Activated CD8-positive, alpha-beta memory T cell treated with anti-CD3 and anti-CD28 coated beads, Interleukin-2, amount 10 ng/mL, durations not matched to agents 7 days and 5 days (primary cell): ENCODE measurements at places on chromosomes 6 and 20. TPM values are rescaled to one million over a fixed set of nuclear protein-coding genes. Genes with fewer than 3 reads are reported as not detected.
A peak's percentile ranks its signal among the peaks of the same experiment; 100 is the strongest.

GRCh38 chr6:138087593-138088325 lies 19.5 kb downstream of the PERP start:
- no peak overlapping the region for H3K27ac ChIP-seq
- H3K4me3 ChIP-seq: no peak overlapping the region
- DNase-seq: no peak
- peaks cover 2% of the 10 kb centered on the region for H3K36me3 ChIP-seq
- no peaks in the 10 kb centered on the region for H3K4me1 ChIP-seq

DNA sequence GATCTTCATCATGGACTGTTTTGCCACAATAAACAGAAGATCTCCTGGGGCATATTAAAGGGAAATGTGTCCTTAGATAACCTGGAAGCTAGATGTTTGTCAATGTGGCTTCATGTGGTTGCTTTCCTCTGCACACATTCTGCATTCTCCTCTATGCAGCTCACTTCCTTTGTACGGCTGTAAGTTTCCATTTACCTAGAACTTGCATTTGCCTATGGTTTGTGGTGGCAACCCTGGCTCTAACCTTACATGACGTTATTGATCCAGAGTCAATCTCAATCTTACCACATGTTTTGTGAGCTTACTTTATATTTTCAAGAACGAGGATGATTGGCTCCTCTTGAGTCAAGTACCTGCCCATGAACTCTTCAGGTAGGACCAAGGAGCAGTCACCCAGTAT lies 863.1 kb downstream of the MAFB start:
- peaks cover 7% of the 10 kb centered on the region for H3K4me1 ChIP-seq
- no peaks in the 10 kb centered on the region for H3K27me3 ChIP-seq
- no peak overlapping the region for H3K27ac ChIP-seq
- no peaks in the 10 kb centered on the region for H3K36me3 ChIP-seq

DNA sequence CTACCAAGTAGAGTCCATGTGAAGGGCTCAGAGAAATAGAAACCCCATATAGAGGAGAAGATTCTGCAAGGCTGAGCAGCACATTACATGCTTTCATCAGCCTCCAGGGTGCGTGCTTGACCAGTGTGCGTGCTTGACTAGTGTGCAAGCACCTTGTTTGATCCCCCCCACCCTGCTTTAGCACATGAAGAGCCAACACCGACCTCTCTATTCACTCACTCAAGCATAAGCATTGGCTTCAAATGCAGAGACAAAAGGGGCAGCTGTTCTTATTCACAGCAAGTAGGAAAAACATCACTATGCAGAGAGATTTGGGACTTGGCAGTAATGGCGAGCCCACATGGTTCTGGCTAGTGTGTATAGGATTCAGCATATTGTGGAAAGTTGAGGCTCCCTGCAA lies 278.7 kb upstream of the RNF217 start:
- H3K4me3 ChIP-seq: no peak overlapping the region
- H3K36me3 ChIP-seq: no peaks in the 10 kb centered on the region
- no peak overlapping the region for H3K27ac ChIP-seq
- H3K4me1 ChIP-seq: no peaks in the 10 kb centered on the region
- H3K27me3 ChIP-seq: no peaks in the 10 kb centered on the region

- no peak overlapping the region for H3K27ac ChIP-seq
- peaks cover 5% of the 10 kb centered on the region for H3K36me3 ChIP-seq
- no peak for DNase-seq
- peaks cover 7% of the 10 kb centered on the region for H3K4me1 ChIP-seq
These were observed 273.6 kb upstream of the SUPT3H start for GRCh38 chr6:45651301-45651700.

GRCh38 chr20:32387252-32387651 lies 29.1 kb downstream of the ASXL1 start:
- peak overlapping the region; percentile 66 for H3K27ac ChIP-seq
- peaks cover 35% of the 10 kb centered on the region for H3K36me3 ChIP-seq
- no peak overlapping the region for H3K4me3 ChIP-seq
- peaks cover 55% of the 10 kb centered on the region for H3K4me1 ChIP-seq
- H3K27me3 ChIP-seq: no peaks in the 10 kb centered on the region

- no peaks in the 10 kb centered on the region for H3K36me3 ChIP-seq
- no peak overlapping the region for H3K27ac ChIP-seq
- H3K4me3 ChIP-seq: no peak overlapping the region
- no peak for DNase-seq
- H3K27me3 ChIP-seq: no peaks in the 10 kb centered on the region
These were observed 171.7 kb upstream of the LAMP5 start for GRCh38 chr20:9342651-9343050.

GRCh38 chr6:143183666-143184065 lies 123.0 kb downstream of the AIG1 start:
- no peaks in the 10 kb centered on the region for H3K4me1 ChIP-seq
- no peaks in the 10 kb centered on the region for H3K27me3 ChIP-seq
- DNase-seq: no peak
- H3K4me3 ChIP-seq: no peak overlapping the region
- peaks cover 6% of the 10 kb centered on the region for H3K36me3 ChIP-seq

- H3K27me3 ChIP-seq: no peaks in the 10 kb centered on the region
- peaks cover 31% of the 10 kb centered on the region for H3K36me3 ChIP-seq
- peaks cover 23% of the 10 kb centered on the region for H3K4me1 ChIP-seq
- no peak overlapping the region for H3K4me3 ChIP-seq
- H3K27ac ChIP-seq: peak overlapping the region; percentile 68
- DNase-seq: no peak
These were observed 62.8 kb downstream of the SNX9 start for GRCh38 chr6:157885876-157886275.

GRCh38 chr20:60591172-60591799 lies 633.1 kb downstream of the CDH26 start:
- H3K27me3 ChIP-seq: no peaks in the 10 kb centered on the region
- H3K36me3 ChIP-seq: no peaks in the 10 kb centered on the region

DNA sequence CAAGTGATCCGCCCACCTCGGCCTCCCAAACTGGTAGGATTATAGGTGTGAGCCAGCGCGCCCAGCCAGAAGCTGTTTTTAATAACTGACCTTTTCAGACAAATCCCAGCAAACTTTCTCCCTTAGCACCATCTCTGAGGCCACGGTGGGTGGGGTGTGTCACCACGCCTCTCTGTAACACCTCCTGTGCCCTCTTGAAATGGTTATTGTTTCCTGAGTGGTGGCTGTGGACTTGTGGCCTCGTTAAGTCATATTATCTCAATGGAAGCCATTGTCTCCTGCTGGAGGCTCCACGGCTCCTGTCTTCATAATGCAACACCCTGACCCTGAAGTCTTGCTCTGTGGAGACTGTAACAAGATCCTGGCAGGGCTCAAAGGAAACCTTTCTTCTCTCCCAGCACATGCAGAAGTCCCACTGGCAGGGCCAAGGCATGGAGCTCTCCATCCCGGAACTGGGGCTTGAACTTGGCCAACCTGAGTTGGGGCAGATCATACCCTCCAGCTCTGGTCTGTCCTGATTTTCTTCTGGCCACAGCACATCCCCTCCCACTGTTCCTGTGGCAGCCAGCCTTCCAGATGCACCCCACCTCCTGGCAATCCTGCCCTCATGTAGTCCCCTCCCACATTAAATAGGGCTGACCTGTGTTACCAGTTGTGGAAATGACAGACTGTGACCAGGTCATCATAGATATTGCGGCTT lies 81.1 kb downstream of the SNX5 start:
- no peak overlapping the region for H3K4me3 ChIP-seq
- H3K27ac ChIP-seq: no peak overlapping the region
- H3K4me1 ChIP-seq: no peaks in the 10 kb centered on the region
- no peak for DNase-seq

DNA sequence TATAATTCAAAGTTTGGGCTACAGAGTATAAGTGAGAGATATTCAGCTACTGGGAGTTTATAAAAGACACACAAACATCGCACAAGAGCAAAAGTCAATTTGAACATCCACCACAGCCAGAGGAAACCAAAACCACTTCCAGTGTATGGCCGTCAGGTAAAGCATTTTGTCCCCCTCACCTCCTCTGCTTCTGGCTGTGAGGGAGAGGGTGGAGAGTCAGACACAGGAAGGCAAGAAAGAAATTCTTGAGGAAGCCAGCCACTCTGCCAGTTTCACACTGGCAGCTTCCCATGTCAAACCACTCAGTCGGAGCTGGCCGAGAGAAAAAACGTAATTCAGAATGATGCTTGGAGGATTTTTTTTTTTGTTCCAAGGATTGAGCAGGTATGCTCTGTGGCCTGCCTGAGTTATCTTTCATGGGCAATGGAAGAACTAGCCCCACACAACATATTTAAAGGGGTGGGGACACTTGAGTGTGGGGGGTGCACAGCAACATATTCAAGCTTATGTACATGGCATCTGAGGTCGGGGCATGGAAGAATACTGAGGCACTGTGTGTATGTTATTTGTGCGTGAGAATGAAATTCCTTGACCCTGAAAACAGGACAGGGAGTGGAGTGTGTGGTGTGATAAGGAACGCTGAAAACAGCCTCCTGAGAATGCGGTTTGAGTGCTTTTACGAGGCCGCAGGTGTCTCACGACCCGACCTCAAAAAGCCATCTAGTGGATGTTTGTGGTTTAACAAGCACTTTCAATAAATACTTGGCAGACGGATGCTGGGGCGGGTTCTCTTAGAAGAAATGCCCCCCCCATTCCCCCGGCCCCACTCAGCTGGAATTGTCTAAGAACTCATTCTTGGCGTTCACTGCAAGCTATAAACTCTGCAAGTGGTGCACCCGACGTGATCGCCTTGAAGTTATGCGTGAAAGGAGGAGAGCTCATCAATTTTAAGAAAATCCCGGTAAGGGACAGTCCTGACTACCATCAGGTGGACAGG lies 27.5 kb upstream of the ZBTB22 start:
- H3K36me3 ChIP-seq: no peaks in the 10 kb centered on the region
- peak overlapping the region; percentile 69 for H3K4me3 ChIP-seq
- peak; percentile 86 for DNase-seq
- peaks cover 32% of the 10 kb centered on the region for H3K4me1 ChIP-seq
- peak overlapping the region; percentile 88 for H3K27ac ChIP-seq

DNA sequence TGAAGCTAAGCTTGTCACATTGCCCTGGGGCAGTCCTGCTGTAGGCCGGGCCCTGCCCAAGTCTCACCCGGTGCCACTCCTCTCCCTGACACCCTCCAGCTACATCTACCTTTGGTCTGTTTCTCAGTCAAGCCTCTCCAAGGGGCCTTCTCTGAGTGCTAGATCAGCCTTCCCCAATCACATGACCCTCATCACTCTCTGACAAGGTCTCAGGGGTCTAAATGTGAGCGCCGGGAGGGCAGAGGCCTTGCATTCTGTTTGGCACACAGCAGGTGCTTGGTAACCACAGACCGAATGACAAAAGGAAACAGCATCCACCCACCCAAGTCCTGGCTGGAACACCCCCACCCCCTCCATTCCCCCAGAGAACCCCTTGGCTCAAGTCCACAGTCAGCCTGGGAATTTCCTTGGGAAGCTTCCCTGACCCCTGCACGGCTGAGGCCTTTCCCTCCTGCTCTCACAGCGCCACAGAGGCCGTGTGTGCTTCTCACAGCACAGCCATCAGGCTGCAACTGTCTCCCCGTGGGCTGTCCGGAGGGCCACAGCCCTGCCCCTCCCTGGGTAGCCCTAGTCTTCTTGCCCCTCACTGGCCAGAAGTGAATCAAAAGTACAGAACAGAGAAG lies 32.9 kb downstream of the PKIG start:
- H3K27ac ChIP-seq: peak overlapping the region; percentile 38
- H3K27me3 ChIP-seq: no peaks in the 10 kb centered on the region
- H3K4me1 ChIP-seq: peaks cover 29% of the 10 kb centered on the region

GRCh38 chr20:33568378-33568777 lies 78.5 kb downstream of the CBFA2T2 start:
- no peak overlapping the region for H3K4me3 ChIP-seq
- no peaks in the 10 kb centered on the region for H3K36me3 ChIP-seq
- H3K27me3 ChIP-seq: no peaks in the 10 kb centered on the region
- no peak overlapping the region for H3K27ac ChIP-seq
- H3K4me1 ChIP-seq: peaks cover 10% of the 10 kb centered on the region

DNA sequence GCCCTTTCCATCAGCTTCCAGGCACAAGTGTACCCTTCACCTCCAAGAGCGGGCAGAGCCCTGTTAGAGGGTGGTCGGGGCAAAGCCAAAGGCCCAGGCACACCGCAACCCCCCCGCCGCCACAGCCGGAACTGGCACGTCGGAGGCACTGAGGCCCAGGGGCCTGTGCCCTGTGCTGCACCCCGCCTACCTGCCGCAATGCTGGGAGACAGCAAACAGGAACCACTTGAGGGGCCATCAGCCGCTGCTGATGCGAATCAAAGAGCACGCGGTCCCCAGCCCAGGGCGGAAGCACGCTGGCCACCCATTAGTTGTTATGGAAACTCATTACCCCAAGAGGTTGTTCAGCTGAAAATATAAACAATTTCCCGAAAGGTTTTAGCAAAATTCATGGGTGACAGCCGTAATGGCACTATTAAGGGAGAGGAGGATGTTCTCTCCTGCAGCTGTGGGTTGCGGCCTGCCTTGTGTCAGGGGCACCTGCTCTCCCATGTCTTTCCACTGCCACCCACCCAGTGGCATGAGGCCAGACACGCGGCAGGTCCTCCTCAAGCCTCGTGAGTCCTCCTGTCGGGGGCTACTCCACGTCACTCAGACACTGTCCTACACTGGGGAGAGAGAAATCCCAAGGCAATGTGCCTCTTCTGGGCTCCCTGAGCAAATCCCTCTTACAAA lies 65.3 kb downstream of the EDN3 start:
- DNase-seq: no peak
- no peak overlapping the region for H3K4me3 ChIP-seq
- no peaks in the 10 kb centered on the region for H3K36me3 ChIP-seq
- H3K27ac ChIP-seq: no peak overlapping the region
- H3K27me3 ChIP-seq: peaks cover 7% of the 10 kb centered on the region
- no peaks in the 10 kb centered on the region for H3K4me1 ChIP-seq

DNA sequence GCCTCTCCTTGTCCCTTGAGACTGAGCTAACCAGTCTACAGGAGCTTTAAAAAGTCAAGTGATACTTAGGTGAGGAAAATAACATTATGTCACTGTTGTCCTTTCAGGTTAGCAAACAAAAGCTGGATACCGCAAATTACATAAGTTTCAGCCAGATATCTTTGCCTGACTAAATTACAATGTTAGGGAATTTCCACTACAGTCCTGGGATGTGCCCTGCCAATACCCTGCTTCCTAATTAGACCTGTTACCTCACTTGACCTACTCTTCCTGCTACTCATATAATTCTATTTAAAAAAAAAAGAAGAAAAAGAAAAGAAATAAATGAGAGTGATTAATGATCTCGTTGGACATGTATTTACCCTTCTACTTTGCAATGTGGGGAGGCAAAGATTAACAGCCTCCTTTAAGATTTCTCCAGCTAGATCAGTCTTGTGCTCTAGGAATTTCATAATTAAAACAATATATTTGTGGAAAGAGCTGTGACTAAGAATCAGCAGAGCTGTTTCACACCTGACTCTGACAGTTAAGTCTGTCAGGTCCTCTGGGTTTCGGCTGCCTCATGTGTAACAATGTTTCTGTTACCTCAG lies 318.9 kb downstream of the HDGFL1 start:
- DNase-seq: no peak
- no peaks in the 10 kb centered on the region for H3K36me3 ChIP-seq
- no peaks in the 10 kb centered on the region for H3K27me3 ChIP-seq
- H3K27ac ChIP-seq: no peak overlapping the region
- no peak overlapping the region for H3K4me3 ChIP-seq

DNA sequence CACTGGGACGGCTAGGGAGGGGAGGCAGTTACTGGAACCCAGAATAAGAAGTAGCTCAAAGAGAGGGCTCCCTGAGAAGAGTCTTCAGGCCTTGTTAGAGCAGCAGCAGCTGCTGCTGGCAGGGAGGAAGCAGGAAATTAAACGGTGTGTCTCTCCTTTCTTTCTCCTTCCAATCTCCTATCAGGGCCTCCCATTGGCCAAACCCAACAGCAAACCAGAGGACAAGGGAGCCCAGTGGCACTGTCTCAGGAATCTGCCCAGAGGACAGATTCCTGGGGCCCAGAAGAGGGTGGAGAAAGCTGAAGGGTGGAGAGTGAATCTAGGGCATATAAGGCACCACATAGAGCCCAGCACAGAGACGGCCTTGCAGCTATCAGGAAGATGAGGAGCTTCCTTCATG lies 10.2 kb downstream of the BTN3A1 start:
- no peak overlapping the region for H3K4me3 ChIP-seq
- H3K36me3 ChIP-seq: peaks cover 72% of the 10 kb centered on the region
- no peak overlapping the region for H3K27ac ChIP-seq

The ASXL1 gene
- 134 TPM for total RNA-seq

The NRSN1 gene
- total RNA-seq: not detected

The TINAG gene
- total RNA-seq: not detected
